ENCODE measurements at places on chromosomes 11 and 22.
A peak's percentile ranks its signal among the peaks of the same experiment; 100 is the strongest.

GRCh38 chr22:31119026-31119717, 3.6 kb upstream of the INPP5J start:
- DNase-seq = no peak

GRCh38 chr11:8913961-8914660, 3.1 kb downstream of the AKIP1 start:
- no peak for DNase-seq

DNA sequence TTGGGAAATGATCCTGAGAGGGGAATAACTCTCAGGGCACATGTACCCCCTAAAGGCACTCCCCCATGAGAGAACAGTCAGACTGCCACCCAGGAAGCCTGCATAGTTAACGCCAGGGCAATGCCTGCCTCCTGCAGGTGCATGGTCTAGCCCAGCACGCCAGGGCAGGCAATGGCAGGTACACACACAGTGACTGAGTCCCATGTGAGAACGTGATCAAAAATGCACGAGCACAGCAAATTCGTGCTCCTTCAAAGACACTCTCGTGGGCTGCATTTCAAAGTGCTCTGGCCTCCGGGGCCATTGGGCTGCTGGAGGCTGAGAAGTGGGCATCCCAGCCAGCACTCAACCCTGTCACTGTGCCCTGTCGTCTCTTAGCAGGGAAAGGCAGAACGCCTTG, 79.7 kb downstream of the SHANK2 start:
- DNase-seq = no peak

DNA sequence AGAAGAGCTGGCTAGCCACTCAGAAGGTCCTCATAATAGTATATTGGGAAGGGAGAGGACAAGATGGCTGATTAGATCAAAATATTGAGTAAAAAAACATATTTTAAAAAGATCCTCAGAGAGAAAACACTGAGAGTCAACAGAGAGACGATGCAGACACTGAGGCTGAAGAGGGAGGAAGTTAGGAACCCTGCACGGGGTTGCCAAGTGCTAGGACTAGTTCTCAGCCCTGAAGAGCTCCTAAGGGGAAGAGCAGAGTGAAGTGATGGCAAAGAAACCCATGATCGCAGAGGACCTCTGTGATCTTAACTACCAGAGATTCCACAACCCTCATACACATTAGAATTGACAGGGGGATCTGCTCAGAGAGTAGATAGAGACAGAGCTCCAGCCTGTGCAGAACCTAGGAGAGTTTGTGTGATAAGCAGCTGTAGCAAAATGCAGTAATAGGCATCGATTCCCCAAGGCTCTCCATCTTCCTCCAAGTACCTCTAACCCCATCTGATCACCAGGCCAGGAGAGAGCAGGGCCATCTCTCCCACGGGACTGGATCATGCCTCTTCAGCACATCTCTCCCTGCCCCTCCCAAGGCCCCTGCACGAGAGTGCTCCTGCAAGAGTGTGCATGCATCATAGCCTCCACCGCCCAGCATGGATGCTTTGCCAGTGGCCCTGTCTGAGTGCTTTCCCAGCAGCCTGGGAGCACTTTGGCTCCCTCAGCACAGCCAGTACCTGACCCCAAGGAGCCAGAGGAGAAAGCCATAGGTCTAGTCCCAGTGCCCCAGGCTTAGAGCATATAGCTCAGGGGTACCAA, 41.2 kb upstream of the ARL14EP start:
- DNase-seq = no peak

DNA sequence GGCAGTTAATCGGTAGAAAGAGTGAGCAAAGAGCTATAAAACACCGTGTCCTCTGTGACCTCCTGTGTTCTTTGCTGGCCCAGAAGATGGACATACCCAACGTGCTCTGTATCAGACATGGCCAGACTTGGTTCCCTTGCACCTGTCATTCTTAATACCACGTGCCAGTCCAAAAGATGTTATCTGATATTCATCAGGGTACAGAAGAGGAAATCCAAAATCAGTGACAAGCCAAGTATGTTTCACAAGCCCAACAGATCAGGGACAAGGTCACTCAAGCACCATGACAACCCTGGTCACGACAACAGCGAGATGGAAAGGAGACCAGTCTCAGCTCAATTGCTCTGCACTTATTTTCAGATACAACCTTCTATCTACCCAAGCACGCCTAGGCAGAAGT, 3.4 kb downstream of the LRP4 start:
- DNase-seq = no peak

DNA sequence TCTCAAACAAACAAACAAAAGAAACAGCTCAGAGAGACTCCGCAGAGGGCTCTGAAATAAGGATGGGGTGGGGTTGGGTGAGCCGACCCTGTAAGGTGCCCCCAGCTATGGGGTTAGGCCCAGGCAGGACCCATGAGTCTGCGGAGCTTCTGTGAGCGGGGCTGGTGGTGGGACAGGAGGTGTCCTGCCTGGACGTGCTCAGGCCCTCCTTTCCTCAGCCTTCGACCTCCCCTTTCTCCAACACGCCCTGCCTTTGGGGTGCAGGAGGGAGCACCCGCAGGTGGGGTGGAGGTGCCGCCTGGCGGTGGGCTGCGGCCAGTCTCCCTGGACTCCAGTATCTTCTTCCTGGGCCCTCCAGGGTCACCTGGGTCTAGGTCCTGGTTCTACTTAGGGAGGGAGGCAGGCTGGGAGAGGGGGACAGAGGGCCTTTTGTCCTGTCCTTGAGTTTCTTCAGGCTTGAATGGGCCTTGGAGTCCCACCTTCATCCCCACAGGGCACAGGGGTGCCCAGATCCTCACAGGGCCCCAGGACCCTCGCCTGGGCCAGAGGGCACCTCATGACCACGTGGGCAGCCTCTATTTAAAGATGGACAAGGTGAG, 12.3 kb downstream of the PRR33 start:
- no peak for DNase-seq

- no peak for DNase-seq
Measured at GRCh38 chr11:911031-911889, 650 bp upstream of the CHID1 start.

GRCh38 chr11:62141111-62142042, 17.6 kb downstream of the INCENP start:
- DNase-seq = no peak

DNA sequence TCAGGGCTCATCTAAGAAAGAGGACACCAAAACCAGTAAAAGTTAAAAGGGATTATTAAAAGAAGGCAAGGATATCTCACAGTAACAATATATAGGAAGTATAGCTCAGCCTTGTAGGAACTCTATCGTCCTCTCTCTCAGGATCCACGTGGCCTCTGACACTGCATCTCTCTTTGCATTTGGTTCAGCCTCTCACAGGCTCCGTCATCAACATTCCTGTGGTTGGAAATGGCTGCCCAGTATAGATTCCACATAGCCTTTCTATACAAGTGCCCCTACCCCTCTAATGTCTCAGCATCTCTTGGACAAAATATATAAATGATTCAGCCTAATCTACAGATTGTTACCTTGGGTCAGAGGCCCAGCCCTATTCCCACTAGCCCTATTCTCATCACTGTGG, 101.3 kb upstream of the DBX1 start:
- DNase-seq = no peak

DNA sequence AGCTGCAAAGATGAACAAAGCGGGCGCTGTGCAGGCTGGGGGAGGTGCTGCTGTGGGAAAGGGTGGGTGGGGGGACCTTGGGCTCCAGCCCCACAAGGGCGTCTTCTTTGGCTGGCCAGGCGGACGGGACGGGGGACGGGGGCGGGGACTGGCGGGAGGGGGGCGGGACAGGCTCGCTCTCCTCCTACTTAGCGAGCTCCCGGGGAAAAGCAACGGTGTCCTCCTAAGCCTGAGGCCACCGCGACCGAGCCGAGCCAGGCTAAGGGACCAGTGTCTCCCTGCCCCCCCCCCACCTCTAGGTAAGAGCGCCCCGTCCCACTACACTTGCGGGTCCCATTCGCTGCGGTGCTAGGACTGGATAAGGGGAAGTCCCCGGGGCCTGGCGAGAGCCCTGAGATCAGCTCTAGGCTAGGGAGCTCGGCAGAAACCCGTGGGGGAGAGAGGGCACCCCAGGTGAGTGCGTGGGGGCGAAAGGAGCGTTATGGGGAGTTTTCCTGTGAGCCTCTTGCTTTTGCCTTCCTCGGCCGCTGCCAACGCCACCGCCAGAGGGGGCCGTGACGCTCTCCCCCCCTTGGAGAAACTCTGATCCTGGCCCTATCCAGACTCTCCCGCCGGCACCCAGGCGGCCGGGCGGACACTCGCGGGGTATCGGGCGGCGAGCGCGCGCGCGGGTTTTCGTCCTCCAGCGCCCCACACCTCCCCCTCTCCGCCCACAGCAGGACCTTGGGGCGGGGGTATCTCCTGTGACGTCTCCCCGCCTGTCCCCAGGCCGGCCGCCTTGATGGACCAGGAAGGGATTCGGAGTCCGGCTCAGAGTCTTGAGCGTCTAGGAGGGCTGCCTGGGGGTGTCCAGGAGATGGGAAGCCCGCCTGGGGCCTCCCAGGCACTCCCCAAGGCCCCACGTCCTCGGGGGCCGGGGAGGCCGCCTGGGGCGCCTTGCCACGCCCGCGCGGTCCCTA, at the start of gene PHLDB1:
Gene PHLDB1, plus strand, starts transcription at position 215 of the 959 bp plus-strand sequence. CDS start 6,222 bp downstream, outside the sequence.
- no peak for DNase-seq

GRCh38 chr11:117916956-117917355, 12.2 kb downstream of the TMPRSS13 start:
- no peak for DNase-seq

- DNase-seq = peak; percentile 4
Measured at GRCh38 chr11:77411717-77412441, 62.0 kb downstream of the PAK1 start.

- no peak for DNase-seq
Measured at GRCh38 chr22:48834404-48834803, 993.3 kb downstream of the BRD1 start.

DNA sequence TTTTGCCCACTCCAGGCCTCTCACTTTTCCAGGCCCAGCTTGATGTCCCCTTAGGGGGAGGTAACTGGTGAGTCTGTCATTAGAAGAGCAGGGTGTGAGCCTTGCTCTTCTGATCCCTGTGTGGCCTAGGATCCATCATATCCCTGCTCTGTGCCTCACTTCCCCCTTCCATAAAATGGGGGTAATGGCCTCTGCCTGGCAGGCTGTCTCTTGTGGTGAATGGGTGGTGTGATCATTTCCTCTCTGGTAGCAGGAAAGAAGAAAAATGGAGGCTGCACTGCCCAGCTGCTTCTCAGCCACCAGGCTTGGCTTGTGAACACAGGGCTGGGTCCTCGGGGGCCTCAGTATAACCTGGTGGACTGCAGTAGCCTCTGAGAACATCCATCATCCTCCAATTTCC, 5.6 kb downstream of the ARHGEF17 start:
- DNase-seq = no peak

DNA sequence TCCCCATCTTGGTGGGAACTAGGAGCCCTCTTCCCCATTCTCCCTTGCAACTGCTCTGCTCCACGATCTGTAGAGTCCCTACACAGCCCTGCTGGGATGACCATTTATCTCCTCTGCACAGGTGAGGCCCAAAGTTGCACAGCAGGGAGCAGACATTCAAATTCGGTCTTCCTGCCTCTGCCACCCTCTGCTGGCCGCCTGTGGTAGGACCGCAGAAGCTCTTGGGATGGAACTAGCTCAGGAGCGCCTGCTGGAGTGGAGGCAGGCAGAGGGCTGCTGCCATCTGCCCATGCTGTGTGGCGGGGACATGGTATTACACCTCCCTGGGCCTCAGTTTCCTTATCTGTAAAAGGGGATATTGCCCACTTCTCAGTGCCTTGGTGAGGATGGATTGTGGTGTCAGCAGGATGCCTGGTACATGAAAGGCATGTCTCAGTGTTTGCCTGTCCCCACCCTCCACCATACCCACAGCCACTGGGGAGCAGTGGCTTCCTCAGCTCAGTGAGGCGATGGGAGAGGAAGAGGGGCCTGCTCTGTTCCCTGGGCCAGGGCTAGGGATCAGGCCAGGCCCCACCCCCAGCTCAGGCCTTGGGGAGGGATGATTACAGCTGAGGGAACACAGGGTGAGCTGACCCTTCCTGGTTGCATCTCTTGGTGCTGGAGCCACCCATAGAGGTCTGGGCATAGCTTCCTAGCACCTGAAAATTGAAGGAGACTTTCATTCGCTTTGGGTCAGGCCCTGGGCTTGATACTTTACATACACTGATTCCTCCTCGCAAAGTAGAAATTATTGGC, 11.3 kb upstream of the OMP start:
- DNase-seq = peak; percentile 29

DNA sequence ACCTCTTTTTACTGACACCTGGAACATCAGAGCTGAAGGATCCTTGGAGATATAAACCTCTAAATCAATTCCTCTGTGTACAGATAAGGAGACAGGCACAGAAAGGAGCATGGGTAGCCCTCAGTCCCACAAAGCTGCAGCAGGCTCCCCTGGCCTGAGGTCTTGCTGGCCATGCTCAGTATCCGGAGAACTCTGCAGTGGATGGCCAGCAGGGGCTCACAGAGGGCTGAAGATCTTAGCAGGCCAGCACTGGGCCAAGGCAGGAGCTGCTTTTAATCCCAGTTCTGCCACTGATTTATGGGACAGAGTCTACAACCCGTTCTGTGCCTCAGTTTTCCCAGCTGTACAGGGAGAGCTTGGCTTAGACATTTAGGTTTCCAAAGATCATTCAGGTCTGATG, 52.6 kb upstream of the LRRC32 start:
- no peak for DNase-seq
